ENCODE measurements at places on chromosomes 11 and 22.

DNA sequence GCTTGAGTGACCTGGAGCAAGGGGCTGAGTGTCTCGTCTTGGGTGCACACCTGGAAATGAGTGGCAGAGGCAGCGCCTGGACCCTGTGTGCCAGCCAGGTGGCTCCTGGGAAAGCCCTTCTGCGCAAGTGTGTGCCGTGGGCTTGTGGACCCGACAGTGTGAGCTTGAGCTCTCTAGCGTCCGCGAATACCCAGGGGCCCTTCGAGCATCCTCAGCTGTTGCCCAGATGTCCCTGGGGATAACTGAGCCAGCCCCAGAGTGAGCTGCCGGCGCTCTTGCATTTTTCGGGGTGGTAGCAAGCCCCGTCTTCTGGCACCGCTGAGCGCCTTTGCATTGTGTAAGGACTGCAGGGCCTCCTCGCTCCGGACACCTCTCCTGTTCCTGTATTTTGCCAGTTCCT, 399.2 kb downstream of the TBC1D22A start:
- DNase-seq, result no peak

GRCh38 chr11:117519170-117519569, 191.5 kb downstream of the CEP164 start:
- DNase-seq, result no peak

GRCh38 chr22:46010207-46010867, 33.4 kb upstream of the WNT7B start:
- DNase-seq, result no peak

DNA sequence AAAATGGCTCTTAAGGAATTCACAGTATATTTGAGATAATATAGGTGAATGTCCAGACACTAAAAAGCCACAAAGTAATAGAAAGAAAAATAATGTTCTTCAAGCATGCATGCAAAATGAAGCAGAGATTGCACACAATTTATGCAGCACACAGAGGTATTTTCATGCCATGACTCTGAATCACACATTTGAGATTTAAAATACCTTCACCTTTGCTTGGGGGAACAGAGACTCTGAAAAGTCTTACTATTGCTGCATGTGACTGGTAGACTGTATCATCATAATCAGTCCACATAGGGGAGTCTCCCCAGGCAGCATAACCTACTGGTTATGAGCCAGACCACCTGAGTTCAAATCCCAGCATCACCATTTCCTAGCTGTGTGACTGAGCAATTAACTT, 96.2 kb downstream of the RCN1 start:
- no peak for DNase-seq

DNA sequence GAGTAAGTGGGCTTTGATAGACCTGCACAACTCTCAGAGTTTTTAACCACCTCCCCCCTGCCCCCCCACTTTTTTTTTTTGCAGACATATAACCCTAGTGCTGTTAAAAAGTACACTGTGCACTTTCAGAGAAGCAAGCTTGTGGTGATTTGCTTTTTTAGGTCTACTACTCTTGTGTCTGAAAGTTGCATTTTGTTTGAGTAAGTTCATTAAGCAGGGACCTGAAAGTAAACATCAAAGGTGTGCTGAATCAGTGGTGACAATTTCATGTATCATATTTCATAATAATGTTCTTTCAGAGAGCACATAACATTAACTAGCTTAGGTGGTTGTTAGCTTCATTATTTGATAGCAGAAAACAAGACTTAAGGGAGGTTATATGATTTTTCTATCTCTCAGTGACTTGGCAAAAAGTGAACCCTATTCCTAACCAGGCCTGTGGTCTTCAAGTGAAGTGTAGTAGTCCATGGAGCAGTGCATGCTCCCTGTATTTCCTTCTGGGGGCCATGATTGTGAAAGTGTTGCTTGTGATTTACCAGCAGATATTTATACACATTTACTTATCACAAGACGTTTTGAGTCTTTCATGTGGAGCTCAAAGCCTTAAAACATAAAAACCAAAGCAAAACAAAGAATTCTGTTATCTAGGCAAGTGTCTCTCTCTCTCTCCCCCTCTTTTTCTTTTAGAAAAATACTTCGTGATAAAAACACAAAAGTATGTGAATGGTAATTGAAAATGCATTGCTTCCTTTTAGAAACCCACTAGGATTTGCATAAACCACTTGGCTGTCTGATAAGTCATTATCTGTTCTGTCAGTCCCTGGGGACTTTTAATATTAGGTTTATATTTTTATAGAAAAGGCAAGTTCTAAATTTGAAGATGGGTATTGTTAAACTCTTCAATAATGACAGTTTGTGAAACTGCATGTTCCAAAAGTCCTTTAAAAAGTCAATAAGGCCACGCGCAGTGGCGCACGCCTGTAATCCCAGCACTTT, 7.5 kb upstream of the RAG2 start:
- no peak for DNase-seq

All from activated CD4-positive, CD25-positive, alpha-beta regulatory T cell treated with anti-CD3 and anti-CD28 coated beads, Interleukin-2, amount 50 U/mL, for 16 hours (primary cell).